HCEC 1CT (cell line): ENCODE measurements at places on chromosomes 7 and 10.

DNA sequence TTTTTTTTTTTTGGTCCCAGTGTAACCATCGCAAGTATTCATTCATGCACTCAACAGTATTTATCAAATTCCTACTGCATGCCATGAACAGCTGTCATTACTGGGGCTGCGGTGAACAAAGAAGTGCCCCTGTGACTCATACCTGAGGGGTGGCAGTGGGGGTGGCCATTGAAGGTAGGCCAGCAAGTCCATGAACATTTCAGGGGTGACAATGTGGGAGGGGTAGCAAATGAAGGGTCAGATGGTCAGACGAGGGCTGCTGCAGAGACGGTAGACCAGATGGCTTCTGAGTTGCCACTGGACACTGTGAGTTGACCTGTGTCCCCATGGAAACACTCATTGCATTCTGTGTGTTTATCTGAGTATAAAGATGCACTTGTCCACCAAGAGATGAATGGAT is 92.5 kb upstream of the PITRM1 start:
- no peak for DNase-seq

- no peak for DNase-seq
Measured at GRCh38 chr7:48458701-48459524, 287.7 kb downstream of the ABCA13 start.

DNA sequence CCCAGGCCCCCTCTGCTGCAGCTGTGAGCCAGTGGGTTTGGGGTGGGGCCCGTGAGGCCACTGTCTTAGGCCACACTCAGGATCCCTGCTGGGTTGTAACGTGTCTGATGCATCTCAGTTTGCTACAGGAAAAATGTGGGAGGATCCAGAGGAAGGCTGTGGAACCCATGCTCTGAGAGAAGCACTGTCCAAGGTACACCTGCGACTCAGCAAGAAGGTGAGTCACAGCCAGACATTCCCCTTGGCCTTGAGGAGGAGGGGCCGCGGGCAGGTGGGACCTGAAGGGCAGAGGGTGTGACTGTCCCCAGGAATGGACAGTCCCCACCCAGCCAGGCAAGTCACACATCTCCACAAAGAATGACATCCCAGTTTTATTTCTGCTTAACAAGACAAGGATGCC is 27.8 kb upstream of the C10orf120 start:
- no peak for DNase-seq

DNA sequence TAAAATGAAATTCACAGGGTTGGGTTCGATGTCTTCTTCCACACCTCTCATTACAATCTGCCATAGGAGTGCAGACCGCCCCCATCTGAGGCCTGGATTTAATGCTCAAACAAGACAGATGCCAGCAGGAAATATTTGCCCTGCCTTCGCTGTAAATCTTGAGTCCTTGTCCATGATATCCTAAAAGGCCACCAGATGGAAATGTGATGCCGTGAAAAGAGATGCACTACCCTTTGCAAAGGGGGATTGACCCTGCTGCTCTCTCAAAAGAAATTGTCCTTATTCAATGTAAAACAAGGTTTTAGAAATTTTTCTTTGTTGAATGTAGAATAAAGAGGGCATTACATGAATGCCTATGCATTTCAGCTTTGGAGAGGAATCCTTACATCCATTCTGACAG is 37.5 kb downstream of the AGAP4 start:
- no peak for DNase-seq

DNA sequence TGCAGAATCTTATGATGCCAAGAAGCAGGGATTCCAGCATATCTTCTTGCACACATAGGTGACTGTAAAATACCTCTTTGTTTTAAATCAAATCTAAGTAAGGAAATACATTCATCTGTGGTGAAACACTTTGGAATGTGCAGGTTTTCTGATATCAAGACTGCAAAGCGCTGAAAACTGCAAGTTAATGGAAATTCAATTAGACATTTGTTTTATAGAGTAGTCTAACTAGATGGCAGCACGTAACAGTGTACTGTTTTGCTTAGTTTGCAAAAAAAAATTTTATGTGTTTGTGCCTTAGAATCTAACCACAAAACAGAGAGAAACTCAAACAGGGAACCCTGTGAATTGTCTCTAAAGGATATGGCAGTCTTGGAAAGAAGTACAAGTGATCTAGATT is 259.2 kb downstream of the HDAC9 start:
- no peak for DNase-seq

DNA sequence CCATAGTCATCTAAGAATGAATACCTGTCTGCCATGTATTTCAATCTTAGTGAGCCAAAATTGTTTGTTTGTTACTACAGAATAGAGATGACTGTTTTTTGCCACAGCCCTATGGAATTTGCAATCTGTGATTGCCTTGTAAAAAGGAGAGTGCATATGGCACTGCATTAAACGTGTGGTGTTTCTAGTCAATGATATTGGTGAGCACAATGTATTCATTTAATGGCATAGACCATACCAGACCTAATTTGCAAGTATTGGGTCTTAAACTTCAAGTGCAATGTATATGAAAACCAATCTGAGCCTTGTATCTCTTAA is 11.3 kb downstream of the INSIG1 start:
- no peak for DNase-seq

GRCh38 chr7:159130820-159131219 is 13.8 kb downstream of the VIPR2 start:
- DNase-seq: no peak

- no peak for DNase-seq
Measured at GRCh38 chr10:11642566-11642965, 31.1 kb upstream of the USP6NL start.

DNA sequence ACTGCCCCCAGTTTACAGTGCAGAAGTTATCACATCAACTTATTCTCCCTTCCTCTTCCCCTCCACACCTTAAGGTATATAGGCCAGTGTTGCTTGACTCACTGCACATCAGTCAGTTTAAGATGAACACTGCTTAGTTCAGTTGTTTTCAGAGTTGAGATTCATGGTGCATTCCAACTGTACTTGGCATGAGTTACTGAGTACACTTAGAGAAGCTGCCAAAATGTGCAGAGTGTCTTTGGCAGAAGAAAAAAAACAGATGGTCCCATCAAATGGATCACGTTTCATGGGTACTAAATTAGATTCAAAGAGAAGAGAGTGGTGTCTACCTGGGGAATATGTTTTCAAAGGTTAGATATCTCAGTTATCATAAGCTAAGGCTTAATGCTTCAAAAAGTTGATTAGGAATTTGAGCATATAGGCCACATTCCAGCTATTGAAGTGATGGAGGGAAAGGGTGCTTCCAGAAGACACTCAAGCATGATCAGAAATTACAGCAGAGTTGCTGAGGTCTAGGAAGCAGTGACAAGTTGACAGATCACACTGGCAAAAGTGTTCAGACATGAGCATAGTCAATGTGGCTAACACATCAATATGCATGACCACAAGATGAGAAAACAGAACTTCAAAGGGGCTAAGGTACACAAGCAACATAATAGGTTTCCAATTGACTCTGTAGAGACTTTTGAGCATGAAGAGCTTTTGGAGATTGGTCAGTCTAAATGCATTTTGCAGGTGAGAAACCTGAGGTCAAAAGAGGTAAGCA is 579.2 kb upstream of the CELF2 start:
- DNase-seq: no peak

DNA sequence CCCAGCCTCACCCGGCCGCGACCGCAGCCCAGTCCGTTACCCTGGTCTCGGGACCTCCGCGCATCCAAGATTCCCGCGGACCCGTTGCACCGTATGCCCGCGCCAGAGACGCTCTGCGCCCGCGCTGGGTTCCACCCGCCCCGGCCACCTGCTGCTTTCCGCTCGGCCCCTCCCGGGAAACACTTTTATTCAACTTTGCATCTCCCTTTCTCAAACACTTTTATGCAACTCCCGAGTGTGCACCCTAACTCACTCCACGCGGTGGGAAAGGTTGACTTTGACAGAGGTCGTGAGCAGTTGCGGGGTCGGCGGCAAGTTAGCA is at the start of gene ODAD2:
Gene ODAD2 (minus strand): TSS at position 126 of the 322 bp plus-strand sequence. CDS start 3,937 bp downstream, outside the sequence.
- DNase-seq: no peak

GRCh38 chr10:1412531-1413189 is 324.7 kb downstream of the ADARB2 start:
- DNase-seq: no peak

- DNase-seq: no peak
Measured at GRCh38 chr10:72375173-72375572, 20.5 kb upstream of the DNAJB12 start.

DNA sequence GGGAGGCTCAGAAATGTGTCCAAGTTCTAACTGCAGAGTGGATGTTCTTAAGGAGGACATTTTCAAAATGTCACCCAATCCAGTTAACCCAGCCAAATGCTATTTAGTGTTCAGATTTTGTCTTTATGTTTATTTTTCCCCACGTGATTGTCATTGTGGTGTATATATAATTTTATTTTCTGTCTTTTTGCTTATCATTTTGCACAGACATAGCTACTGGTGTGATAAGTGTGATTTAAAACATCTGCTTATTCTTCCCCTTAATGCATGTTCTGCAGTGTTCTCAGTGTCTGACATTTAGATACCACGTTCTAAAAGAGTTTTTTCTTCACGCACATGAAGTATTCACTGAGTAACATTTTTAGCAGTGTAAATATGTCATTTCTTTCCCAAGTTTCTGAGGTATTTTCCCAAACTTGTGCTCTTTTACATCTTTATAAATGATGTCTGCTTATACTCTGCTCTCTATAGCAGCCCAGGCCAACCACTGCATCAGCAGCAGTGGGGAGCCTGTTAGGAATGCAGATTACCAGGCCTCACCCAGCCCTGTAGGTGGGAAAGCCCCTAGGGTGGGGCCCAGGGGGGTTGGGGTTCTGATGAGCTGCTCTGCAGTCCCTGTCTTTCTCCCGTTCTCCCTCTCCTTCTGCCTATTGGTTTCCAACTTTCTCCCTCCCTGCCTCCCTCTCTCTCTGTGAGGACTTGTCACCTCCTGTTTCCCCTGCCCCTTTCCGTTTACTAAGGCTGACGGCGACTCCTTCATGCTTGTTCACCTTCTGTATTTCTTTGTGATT is 20.8 kb downstream of the ADCY1 start:
- DNase-seq: no peak

- no peak for DNase-seq
Measured at GRCh38 chr10:48632166-48632565, 27.3 kb upstream of the ARHGAP22 start.

DNA sequence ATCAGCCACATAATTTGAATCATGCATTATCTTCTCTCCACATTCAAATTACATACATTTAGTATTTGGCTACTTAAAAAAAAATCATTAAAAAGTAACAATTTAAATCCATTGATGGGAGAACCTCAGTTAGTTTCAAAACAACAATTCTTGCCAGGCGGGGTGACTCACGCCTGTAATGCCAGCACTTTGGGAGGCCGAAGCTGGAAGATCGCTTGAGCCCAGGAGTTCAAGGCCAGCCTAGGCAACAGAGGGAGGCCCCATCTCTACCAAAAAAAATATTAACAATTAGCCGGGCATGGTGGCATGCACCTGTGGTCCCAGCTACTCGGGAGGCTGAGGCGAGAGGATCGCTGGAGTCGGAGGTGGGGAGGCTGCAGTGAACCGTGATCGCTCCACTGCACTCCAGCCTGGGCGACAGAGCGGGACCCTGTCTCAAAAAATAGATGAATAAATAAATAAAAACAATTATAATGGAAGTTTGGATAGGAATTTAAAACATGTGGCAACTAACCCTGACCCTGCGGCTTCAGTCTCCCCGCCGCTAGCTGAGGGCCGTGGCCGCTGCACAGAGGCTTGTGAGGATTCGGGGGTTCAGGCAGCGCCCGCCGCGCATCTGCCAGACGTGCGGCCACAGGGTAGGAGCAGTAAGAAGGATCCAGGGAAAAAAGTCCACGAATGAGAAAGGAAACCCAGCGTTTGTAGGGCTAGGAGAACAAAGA is 1.1 kb upstream of the CSGALNACT2 start:
- DNase-seq: peak; percentile 33

- DNase-seq: no peak
Measured at GRCh38 chr7:122766593-122766992, 63.9 kb upstream of the RNF148 start.

GRCh38 chr7:45647967-45648670 is 74.0 kb downstream of the ADCY1 start:
- no peak for DNase-seq

DNA sequence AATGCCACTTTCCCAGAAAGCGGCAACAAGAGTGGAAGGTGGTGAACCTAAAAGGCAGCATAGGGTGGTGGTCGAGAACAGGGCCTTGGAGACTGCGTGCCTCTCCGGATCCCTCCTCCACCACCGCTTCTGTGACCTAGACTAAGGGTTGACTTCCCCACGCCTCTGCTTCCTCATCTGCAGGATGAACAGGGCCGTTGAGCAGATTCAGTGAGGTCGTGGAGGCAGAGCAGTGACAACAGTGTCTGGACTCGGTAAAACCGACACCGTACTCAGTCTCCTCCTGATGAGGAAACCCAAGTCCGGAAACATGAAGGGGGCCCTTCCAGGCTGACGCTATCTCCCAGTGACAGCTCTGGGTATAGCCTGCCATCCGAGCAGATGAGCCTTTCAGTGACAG is 162.6 kb downstream of the CELF2 start:
- DNase-seq: no peak

GRCh38 chr7:121485467-121486243 is 89.5 kb upstream of the FAM3C start:
- DNase-seq: no peak

- no peak for DNase-seq
Measured at GRCh38 chr7:125391921-125392320, 462.3 kb upstream of the POT1 start.
